Sigmoid colon (tissue), 7 donors: ENCODE measurements at places on chromosomes 2 and 18. TPM values are rescaled to one million over a fixed set of nuclear protein-coding genes. Genes with fewer than 3 reads are reported as not detected.

- DNase-seq: no peak
These were observed 1.2 kb upstream of the DES start for GRCh38 chr2:219416938-219417337.

C2orf81 gene
- polyA plus RNA-seq: 0.46 TPM

GRCh38 chr2:225398372-225398771 lies 1.1 kb upstream of the NYAP2 start:
- DNase-seq: no peak

- DNase-seq: peak; percentile 74
These were observed 266.8 kb downstream of the ALPK2 start for GRCh38 chr18:58362027-58362575.

TEKT4 gene
- not detected for polyA plus RNA-seq

GRCh38 chr18:76619261-76619620 lies 124.2 kb upstream of the ZNF516 start:
- DNase-seq: peak; percentile 81

DNA sequence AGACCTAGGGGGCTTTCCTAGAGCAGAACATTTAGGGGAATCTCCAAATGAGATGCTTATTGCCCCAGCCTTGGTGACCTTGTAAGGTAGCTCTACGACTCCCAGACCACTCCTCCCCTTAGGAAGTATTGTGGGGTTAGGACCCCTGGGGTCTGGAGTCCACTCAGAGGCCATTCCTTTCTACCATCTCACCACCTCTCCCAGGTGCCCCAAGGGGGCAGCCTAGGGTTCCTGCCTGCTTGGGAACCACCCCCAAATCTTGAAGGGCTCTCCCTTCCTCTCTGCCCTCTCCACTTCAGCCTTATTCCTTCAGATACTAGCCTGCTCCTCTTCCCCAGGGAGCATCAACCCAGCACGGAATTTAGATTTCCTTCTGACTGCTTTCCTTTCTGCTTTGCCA lies 17.5 kb upstream of the EXOC6B start:
- DNase-seq: no peak

DNA sequence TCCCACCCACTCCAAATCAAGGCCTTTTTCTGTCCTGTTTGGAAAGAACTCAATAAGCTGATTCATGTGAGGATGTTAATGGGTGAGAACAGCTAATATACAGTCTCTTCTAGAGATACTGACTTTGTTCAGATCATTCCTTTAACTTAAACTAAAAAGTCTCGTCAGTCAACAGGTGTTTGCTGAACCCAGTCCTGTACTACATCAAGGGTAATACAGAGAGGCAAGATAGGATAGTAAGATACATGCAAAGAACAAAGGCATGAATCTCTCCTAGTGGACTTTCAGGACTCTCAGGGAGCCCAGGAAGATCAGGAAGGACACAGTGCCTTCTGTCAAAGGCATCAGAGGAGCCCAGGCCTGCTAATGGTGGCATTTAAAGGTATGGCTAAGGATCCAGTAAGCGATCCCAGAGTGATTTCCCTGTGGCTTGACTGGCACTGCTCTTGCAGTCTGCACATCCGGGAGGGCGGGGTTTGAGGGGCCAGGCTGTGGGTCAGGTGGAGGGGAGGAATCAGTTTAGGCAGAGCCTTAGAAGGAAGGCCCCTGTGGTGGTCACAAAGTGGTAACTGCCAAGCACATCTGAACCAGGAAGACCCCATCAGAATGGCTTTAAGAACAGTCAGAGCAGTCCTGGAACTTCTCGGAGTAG lies 54.0 kb downstream of the EPAS1 start:
- DNase-seq: no peak

GRCh38 chr18:8860845-8861642 lies 155.7 kb downstream of the MTCL1 start:
- DNase-seq: no peak

DNA sequence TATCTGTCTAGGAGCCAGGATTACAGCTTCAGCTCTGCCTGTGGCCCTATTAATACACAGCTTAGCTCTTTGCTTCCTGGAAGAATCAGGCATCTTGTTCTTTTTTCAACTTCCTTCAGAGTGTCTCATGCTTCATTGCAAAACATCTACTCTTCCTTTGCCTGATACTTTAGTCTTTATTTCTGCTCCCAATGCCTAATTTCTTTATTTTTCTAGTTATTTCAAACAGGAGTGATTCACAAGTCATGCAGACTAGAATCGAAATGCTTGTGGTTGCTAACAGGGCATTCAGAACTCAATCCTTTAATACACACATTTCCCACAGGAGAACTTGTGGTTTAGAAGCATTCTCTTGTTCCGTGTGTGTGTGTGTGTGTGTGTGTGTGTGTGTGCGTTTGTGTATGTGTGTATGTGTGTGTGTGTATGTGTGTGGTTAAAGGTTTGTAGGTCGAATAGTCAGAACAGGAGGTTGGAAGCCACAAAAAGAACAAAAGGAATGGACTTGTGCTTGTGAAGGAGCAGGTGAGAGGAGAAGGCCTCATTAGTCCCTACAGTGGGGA lies 28.3 kb upstream of the INSIG2 start:
- DNase-seq: no peak

GBX2 gene
- polyA plus RNA-seq: not detected

TUBA3E gene
- not detected for polyA plus RNA-seq

CIB4 gene
- polyA plus RNA-seq: not detected

DLX2 gene
- polyA plus RNA-seq: not detected

- no peak for DNase-seq
These were observed 12.2 kb downstream of the METAP1D start for GRCh38 chr2:172011812-172012575.

MRO gene
- not detected for polyA plus RNA-seq

GRCh38 chr2:17756668-17757067 lies 2.7 kb downstream of the GEN1 start:
- no peak for DNase-seq

POLR1B gene
- polyA plus RNA-seq: 3.6 TPM

HYCC2 gene
- 7.8 TPM for polyA plus RNA-seq

DNA sequence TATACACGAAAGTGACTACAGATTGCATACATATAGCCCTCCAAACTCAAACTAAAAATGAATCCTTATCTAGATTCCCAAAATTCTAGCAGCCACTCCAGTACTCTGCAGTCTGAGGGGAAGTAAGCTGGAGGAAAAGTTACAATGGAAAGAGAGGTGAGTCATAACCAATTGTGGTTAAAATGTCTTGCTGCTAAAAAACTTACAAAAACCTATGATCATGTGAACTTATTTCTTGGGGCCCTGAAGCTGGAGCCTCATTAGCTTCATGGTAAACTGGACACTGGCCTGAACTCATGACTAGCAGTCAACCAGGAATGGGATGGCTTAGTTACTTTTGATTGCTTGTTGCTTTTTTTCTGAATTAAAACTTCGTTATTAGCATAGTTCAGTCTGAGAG lies 175.9 kb downstream of the SLC4A3 start:
- DNase-seq: no peak

DNA sequence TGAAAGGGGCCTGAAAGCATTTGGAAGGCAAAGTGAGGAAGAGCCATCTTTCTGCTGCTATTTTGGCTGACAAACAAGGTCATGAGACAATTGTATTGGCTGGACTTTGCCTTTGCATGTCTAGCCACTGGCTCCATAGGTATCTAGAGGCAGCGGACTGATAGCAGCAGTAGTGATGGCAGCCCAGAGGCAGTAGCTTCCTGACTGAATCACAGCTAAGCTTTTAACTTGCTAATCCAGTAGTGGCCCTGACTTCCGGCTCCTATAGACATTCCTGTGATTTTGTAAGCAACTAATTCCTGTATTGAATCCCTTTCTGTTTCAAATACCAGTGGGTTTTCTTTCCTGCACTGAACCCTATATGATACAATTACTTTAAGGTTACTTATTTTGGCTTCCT lies 69.8 kb upstream of the PDE1A start:
- no peak for DNase-seq

- no peak for DNase-seq
These were observed 390.2 kb downstream of the THSD7B start for GRCh38 chr2:137155356-137156104.

- no peak for DNase-seq
These were observed 114.8 kb upstream of the PTPRM start for GRCh38 chr18:7452331-7452730.

- DNase-seq: no peak
These were observed 80.3 kb upstream of the MAP4K4 start for GRCh38 chr2:101617188-101617587.

KCNG3 gene
- polyA plus RNA-seq: 0.23 TPM

DNA sequence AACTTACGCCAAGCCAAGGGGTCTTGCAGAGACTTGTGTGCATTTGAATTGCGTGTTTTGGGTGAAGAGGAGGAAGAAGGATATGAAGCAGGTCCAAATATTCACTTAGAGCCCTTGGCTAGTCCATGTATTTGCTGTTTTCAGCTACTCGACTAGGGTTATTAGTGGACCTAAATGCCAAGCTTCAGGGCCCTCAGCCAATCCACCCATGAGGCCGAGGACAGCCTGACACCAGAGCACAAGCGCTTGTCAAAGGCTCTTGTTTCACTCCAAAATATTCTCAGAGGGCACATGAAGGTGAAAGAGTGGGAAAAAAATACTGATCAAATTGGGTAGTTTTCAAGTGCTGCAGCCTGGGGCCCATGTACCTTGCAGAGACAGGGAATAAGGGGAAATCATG lies 174.8 kb upstream of the ACAA2 start:
- DNase-seq: no peak

GRCh38 chr2:9548506-9548905 lies 7.1 kb downstream of the ADAM17 start:
- DNase-seq: no peak

MTHFD2 gene
- 59.4 TPM for polyA plus RNA-seq

- no peak for DNase-seq
These were observed 54.5 kb downstream of the BCL11A start for GRCh38 chr2:60498816-60499429.

CENPA gene
- polyA plus RNA-seq: 11.6 TPM

DNA sequence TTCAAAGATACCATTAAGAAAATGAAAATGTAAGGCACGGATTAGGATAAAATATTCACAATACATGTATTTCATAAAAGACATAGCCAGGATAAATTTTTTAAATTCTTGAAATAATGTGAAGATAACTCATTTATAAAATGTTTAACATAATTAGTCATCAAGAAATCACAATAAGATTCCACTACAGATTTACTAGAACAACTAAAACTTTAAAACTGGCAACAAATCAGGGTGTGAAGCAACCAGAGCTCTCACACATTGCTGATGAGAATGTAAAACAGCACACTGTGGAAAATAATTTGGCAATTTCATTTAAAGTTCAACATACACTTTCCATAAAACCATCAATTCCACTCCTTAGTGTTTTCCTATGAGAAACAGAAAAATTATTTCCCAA lies 89.6 kb upstream of the UBE2E3 start:
- no peak for DNase-seq

DNA sequence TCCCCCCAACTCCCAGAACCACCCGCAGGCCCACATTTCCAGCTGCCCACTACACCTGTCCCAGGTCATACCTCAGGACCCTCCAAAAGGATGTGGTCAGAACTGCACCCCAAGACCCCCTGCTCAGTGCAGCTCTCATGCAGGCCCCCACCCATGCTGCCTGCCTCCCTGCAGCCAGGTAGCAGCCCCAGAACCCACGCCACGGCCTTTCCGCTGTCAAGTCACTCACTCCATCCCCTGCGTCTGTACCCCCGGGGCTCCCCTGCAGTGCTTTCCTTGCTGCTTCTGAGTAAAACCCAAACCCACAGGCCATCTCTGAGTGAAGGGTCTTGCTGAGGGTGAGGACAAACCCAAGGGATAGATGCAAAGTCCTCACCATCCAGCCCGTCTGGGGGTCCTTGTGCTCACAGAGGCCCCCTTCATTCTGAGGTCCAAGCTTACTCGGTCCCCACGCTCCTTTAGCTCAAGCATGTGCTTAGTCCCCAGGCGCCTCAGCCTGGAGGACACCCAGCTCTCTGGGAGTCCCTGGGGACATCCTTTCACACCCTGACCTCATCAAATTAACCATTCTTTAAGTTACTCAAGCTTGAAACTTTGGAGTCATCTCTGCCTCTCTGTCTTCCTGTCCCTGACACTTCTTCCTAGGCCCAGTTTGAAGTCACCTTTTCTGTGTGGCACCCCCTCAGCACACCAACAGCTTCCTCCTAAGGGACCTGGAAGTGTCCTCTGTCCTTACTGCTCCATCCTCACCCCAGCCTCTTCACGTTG lies 130.1 kb downstream of the SMAD7 start:
- peak; percentile 47 for DNase-seq

DNA sequence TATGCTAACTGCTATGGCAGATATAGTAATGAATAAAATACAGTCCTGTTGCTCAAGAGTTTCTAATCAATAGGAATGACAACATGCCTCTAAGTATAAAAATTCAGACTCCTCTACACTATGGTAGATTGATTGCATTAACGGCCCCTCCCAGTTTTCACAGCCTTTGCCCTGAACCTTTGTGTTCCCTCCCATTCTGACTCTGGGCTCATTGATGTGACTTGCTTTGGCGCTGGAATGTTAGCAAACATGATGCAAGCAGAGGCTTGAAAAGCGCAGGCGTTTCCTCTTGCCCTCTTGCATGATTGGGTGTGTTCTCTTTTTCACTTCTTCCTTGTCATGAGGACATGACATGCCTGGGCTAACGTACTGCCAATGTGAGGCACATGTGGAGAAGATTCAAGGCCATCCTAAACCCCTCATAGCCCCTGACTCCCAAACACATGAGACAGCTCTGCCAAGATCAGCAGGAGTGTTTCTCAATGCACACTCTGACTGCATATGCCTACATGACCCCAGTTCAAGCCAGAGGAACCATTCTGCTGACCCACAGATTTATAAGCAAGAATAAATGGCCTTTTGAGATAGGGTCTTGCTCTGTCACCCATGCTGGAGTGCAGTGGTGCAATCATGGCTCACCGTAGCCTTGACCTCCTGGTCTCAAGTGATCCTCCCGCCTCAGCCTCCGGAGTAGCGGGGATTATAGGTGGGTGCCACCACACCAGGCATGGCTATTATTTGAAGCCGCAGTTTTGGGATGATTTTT lies 49.7 kb upstream of the CD28 start:
- peak; percentile 77 for DNase-seq

GRCh38 chr2:230512955-230513748 lies 97.2 kb downstream of the SP100 start:
- DNase-seq: no peak

TMEM169 gene
- polyA plus RNA-seq: not detected

ASB1 gene
- 6.0 TPM for polyA plus RNA-seq

CYP27A1 gene
- polyA plus RNA-seq: 17.4 TPM

DNA sequence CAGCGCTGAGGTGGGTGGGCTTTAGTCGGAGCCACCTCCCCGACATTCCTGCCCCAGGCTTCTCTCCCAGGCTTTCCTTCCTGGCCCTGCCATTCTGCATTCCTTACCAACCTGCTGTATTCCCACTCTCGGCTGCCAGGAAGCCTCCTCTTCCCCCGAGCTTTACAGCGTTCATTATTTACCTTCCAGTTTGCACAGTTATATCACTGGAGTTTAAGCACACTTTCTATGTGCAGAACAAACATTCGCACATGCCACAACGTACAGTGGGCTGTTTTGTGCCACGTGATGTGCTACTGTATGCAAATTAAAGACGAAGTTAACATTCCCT lies 246.3 kb downstream of the SOX11 start:
- DNase-seq: no peak

SPOPL gene
- polyA plus RNA-seq: 14.3 TPM

GRCh38 chr2:166179201-166179600 lies 51.4 kb upstream of the SCN1A start:
- no peak for DNase-seq

FIGN gene
- not detected for polyA plus RNA-seq

CAPN13 gene
- 11.4 TPM for polyA plus RNA-seq
